ENCODE measurements at places on chromosomes 4 and X. TPM values are rescaled to one million over a fixed set of nuclear protein-coding genes. Genes with fewer than 3 reads are reported as not detected.
A peak's percentile ranks its signal among the peaks of the same experiment; 100 is the strongest.

MID1IP1 gene
- total RNA-seq = 9.5 TPM

DNA sequence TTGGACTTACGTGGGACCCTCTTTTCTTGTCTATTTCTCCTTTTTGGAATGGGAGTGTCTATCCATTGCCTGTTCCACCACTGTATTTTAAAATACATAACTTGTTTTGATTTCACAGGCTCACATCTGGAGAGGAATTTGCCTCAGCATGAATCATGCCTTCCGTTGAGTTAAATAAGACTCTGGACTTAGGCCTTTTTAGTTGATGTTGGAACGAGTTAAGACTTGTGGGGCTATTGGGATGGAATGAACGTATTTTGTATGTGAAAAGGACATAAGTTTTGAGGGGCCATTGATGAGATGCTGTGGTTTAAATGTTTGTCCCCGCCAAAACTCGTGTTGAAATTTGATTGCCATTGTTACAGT is 66.2 kb downstream of the BEX3 start:
- DNase-seq = no peak

GRCh38 chrX:102659790-102660757 is 8.8 kb downstream of the GPRASP1 start:
- no peak for DNase-seq

DNA sequence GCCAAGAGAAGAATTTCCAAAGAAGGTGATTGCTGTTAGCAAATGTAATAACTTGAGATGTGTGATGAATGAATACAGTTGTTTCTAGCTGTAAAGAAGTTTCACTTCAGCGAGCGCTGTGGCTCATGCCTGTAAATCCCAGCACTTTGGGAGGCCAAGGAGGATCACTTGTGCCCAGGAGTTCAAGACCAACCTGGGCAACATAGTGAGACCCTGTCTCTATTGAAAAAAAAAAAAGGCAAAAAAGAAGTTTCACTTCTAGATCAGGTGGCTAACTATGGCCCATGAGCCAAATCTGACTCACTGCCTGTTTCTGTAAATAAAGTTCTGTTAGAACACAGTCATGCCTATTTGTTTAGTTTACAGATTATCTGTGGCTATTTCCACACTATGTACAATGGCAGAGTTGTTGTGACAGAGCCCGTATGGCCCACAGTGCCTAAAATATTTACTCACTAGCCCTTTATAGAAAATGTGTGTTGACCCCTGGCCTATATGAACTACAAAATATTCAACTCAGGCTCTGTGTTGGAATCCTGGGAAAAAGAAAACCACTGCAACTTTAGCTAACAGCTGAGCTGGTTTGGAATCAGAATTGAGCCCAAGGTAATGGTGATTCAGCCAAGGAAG is 54.1 kb upstream of the PRPS1 start:
- DNase-seq = peak; percentile 8

GRCh38 chr4:162657966-162658365 is 494.2 kb upstream of the FSTL5 start:
- DNase-seq = no peak

GRCh38 chrX:116480059-116480458 is 17.3 kb upstream of the CT83 start:
- DNase-seq = no peak

PNCK gene
- total RNA-seq = 0.48 TPM

RAP2C gene
- total RNA-seq = 13.2 TPM

HHIP gene
- 0.19 TPM for total RNA-seq

Measured in A172 (cell line).